ENCODE measurements at places on chromosomes 1 and 21.
A peak's percentile ranks its signal among the peaks of the same experiment; 100 is the strongest.

- DNase-seq: no peak
These were observed 51.6 kb downstream of the SLC30A10 start for GRCh38 chr1:219876798-219877209.

DNA sequence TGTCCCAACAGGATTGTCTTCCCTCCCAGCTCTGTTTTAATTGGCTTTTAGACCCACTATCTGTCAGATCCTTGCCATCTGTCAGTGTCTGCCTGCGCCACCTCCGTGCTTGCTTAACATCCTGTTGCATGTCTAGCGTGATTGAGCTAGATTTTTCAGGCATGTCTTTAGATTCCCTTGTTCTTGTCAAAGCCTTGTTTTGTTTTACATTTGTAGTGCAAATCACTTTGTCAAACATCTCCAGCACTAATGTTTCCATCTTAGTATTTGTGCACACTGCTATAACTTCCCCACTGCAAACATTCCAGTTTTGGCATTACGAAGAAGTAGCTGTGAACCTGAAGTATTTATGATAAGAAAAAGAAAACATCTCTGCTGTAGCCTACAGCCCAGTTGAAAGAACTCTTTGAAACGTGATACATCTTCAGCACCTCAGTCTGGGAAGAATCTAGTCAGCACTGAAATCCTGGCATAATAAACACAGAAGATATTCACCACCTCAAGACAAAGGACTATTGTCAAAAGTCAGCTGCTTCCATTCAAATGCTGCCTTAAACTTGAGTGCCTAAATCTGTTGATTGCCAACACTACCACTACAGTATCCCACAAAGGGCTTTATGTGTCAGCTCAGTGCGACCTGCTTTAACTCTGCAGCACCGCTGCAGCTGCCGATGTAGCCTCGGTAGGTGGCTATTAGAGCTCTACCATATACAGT lies 105.0 kb downstream of the FNBP1L start:
- no peak for DNase-seq

GRCh38 chr1:218739426-218739825 lies 394.3 kb downstream of the TGFB2 start:
- DNase-seq: no peak

DNA sequence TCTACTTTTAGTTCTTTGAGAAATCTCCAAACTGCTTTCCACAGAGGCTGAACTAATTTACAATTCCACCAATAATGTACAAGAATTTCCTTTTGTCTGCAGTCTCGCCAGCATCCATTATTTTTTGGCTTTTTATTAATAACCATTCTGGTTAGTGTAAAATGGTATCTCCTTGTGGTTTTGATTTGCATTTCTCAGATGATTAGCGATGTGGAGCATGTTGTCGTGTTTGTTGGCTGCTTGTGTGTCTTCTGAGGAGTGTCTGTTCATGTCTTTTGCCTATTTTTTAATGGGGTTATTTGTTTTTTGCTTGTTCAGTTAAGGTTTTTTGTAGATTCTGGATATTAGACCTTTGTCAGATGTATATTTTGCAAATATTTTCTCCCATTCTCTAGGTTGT lies 131.5 kb downstream of the MAST2 start:
- DNase-seq: no peak

DNA sequence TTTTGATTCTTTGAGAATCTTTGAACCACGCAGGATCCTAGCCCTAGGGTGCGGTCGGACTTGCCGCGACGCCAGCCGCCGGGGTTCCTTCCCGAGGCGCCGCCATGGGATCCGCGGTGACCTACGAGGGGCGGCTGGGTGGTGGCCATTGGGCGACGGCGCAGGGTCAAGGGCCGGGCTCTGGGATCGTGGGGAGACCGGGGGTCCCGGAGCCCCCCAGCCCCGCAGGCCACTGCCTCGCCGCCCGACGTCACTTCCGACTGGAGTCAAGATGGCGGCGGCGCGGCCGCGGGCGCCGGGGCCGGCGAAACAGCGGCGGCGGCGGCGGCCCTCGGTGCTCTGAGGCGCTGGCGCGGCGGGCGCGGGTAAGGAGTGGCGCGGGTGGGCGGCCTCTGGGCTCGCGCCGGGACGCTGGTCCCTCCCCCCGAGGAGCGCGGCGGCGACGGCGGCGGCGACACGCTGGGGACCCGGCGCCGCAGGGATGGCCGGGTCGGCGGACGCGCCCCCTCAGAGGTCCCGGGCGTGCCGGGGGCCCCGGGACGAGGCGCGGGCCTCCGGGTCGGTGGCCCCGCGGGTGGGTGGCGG lies at the start of gene PRDM2:
Gene PRDM2 (plus strand): TSS at position 253 of the 585 bp plus-strand sequence. CDS start 15,418 bp downstream, outside the sequence.
- peak; percentile 69 for DNase-seq

DNA sequence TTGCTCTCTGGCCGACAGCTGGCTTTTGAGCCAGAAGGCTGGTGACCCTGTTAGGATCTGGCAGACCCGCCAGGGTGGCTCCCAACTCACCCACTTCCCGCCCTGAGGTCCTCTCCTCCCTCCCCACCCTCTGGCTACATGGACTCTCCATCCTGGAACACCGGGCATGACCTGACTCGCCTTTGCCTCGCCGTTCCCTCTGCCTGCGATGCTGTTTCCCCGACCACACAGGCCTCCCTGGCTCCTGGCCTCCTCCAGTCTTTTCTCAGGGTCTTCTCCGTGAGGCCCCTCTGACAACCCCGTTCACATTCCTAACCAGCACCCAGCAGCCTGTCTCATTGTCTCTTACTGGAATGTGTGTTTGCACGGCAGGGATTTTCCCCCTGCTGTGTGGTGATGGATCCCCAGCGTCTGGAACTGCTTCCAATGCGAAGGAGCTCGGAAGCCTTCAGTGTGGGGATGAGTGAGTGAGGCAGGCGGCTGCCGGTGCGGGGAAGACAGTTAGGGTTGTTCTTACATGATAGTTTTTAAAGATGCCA lies 46.0 kb upstream of the POFUT2 start:
- DNase-seq: no peak

- no peak for DNase-seq
These were observed 15.6 kb upstream of the PLEKHG5 start for GRCh38 chr1:6507037-6507428.

GRCh38 chr1:24290933-24291487 lies 28.1 kb upstream of the GRHL3 start:
- DNase-seq: no peak

DNA sequence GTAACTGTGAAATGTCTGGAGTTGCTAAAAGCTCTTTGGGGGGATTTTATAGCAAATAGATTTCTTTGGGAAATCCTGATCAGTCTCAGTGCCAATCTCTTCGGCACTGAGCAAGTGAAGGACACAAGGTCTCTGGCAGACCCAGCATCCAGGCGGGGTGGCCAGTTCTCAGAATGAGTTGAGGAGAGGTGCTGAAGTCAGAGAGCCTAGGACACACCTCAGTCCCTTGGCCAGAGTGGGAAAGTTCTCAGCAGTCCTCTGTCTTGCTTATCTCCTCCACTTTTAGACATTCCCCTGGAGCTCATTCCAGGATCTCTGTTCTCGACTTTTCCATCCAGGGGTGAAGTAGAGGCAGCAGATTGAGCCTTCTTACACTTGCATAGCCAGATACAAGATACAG lies 6.7 kb downstream of the HLX start:
- DNase-seq: no peak

GRCh38 chr1:209430107-209430506 lies 153.4 kb upstream of the CAMK1G start:
- DNase-seq: no peak

Measured in central memory CD4-positive, alpha-beta T cell (primary cell).